Esophagus muscularis mucosa (tissue), 4 donors: ENCODE measurements at places on chromosomes 13 and 19.

- no peak for DNase-seq
Measured at GRCh38 chr13:36858290-36858689, 39.3 kb downstream of the RFXAP start.

DNA sequence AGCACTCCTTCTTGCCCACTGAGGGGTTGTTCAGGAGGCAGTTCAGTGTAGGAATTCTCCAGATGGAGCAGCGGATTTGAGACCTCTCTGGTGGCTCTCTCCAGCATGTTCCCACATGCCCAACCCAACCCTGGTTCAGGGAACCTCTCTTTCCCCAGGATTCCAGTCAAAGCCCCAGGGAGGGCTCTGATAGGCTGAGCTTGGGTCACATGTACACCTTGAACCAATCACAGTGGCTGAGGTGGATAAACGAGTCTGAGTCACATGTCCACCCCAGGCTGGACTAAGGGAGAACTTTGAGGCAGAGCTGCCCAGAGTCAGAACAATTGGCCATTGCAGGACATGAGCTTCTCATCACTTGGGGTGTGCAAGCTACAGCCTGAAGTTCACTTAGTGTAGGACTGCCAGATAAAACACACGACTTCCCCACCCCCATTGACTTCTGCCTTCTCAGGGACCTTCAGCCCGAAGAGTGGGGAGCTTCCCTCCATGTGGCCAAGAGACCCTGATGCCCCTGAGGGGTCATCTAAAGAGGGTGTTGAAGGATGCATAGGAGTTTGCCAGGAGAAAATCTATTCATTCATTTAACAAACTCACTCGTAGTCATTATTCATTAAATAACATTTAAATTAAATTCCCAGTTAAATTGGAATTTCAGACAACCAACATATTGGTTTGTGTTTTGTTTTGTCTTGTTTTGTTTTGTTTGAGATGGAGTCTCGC lies 4.0 kb upstream of the MAST3 start:
- DNase-seq = no peak

GRCh38 chr19:4140237-4140711 lies 13.2 kb upstream of the CREB3L3 start:
- DNase-seq = no peak

DNA sequence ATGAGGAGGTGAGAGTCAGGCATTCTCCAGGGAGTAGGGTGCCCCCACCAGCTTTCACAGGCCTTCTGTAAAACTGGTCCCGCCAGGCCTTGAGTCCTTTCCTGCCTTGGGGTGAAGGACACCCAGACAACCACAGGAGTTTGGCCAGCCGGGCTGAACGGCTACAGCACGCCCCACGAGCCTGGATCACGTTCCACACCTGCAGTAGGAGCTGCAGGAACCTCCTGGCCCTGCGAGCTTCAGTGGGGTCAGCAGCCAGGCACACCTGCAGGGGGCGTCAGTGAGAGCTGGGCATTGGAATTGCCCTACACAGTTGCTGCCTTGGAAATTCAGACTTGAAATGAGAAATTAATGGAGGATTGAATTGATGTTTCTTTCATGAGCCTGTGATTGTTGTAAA lies 45.7 kb downstream of the COL4A2 start:
- no peak for DNase-seq

- DNase-seq = peak; percentile 19
Measured at GRCh38 chr13:78409172-78409571, 194.2 kb downstream of the POU4F1 start.

DNA sequence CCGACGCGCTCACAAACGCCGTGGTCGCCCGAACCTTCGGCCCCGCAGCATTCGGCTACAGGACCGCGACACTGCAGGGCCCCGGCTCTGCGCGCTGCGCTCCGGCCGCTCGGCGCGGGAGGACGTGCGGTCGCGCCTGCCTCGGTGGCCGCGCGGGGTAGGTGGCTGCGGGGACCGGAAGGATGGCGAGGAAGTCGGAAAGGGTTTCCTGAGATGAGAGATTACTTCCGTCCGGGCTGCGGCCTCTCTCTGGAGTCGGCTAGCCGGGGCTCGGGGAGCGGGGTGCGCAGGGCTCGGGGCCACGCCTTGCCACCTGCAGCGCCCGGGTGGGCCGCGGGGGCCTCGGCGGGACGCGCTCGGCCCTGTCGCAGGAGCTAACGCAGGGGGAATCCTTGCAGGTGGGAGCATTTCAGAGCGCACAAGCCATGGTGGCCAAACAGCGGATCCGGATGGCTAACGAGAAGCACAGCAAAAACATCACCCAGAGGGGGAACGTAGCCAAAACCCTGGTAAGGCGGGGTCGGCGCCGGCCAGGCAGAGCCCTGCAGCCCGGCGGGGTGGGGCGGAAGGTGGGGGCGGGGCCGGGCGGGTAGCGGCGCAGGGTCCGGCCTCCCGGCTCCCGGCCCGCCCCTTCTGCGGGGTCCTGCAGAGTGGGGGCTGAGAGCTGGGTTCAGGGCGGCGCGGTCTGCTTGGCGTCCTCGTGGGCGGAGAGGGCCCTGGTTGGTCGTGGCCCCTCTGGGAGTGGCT lies at the start of gene SERP2:
SERP2 (plus strand) TSS at position 224 of the 747 bp plus-strand sequence; CDS start at position 426, 202 bp downstream.
- DNase-seq = no peak

DNA sequence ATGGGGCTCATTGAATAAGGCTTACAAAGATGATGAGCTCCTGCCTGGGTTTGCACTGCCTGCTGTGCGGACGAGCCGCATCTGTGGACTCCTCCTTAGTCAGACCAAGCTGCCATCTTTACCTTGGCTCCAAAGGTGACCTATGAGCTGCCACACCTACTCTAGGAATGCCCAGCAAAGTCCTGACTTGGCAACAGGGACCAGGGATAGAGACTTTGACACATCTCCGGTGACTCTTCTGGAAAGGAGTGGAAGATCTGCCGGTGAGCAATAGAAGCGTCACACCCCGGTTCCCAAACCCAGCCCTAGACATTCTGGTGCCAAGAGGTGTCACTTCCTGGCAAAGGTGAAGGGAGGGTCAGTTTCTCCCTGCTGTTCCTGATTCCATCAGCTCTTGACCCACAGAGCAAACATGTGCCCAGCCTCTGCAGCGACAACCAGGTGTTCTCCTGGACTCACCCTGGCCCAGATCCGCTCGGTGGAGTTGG lies 50.2 kb upstream of the GTF3A start:
- no peak for DNase-seq

DNA sequence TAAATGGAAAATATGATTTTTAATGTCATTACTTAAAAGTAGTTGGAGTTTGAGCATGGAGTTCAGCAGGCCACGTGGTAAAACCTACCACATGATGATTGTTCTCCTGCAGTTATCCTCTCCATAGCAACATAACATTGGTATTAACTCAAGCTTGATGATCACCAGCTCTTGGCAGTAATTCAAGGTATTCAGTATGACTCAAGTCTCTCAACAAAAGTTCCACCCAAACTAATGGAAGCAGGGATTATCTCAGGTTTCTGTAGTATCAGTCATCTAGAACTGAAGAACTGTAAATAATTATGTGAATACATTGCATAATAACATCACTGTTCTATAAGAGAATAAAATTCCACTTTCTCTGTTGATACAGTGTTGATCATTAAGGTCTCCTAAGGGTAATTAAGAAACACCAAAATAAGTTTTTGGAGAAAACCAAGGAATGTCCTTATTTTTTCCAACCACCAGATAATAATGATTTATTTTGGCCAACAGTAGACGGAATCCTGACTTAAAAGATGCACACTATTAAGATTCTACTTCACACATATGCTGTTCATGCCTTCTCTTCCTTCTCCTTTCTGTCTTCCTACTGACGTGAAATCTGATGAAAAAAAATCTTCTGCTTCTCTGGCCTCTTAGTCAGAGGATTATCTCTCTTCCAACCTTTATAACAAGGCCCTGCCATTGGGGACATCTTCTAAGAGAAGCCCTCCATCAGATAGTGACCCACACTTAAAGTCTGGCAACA lies 1092.3 kb downstream of the EFNB2 start:
- no peak for DNase-seq
